ENCODE measurements at places on chromosomes 13 and 19.

DNA sequence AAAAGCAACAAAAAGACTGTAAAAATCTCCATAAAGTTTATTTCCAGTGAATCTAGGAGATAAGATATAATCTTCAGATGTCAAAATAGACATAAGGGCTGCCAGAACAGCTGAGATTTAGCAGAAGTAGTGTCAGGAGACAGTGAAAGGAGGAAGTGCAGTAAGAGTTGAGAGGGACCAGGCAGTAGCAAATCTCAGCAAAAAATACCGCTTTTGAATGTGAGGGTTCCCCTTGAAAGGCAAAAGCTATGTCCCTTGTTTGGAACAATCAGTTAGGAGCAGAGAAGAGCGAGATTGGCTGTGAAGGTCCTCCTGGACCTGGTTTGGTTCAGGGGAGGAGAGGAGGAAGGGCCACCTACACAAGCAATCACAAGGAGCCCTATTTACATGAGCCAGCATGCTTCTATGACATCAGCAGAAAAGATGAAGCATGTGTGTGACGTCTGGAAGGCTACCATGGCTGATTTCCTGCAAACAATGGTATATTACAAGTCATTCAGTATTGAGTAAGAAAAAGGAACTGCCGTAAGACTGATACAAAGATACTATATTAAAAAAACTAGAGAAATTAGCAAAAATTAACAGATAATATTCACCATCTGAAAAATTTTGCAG, 98.9 kb upstream of the SIAH3 start:
- no peak for DNase-seq

GRCh38 chr19:56671613-56671994, at the start of gene ZNF835:
TSS of gene ZNF835 (minus strand) at chr19:56671757. CDS start at chr19:56665198, 6,559 bp downstream.
- no peak for DNase-seq

DNA sequence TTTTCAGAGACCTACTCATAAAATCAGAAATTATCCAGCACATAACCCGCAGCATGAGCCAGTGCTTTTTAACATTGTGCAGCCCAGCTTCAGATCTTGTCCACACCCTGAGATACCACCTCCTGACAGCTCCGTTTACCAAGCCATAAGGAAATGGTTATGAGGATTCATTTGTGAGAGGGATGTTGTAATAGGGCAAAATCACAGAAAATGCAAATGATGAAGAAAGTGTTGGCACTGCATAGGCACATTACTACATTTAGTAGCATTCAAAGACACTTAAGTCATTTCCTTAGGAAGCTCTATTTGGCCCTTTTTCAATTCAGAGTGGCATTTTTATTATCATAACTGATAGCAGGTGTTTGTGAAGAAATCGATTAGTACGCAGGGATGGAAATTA, 277.5 kb downstream of the DNAJC15 start:
- no peak for DNase-seq

GRCh38 chr19:38337360-38337653, 1.7 kb downstream of the CATSPERG start:
- DNase-seq, result no peak

DNA sequence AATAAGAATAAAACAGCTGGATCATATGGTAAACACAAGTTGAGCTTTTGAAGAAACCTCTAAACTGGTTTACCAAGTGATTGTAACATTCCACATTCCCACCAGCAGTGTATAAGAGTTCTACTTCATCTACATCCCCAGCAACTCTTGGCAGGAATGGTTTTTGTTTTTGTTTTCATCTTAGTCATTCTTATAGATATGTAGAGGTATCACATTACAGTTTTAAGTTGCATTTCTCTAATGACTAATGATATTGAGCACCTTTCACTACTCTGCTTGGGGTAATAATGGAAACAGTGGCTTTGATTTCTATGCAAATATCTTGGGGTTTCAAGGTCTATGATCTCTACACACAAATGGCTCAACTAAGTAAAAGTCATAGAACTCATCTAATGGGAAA, 614.5 kb downstream of the TBC1D4 start:
- no peak for DNase-seq

GRCh38 chr13:113843063-113843654, 20.7 kb downstream of the GAS6 start:
- DNase-seq, result no peak
